ENCODE measurements at places on chromosomes 2 and 18.

DNA sequence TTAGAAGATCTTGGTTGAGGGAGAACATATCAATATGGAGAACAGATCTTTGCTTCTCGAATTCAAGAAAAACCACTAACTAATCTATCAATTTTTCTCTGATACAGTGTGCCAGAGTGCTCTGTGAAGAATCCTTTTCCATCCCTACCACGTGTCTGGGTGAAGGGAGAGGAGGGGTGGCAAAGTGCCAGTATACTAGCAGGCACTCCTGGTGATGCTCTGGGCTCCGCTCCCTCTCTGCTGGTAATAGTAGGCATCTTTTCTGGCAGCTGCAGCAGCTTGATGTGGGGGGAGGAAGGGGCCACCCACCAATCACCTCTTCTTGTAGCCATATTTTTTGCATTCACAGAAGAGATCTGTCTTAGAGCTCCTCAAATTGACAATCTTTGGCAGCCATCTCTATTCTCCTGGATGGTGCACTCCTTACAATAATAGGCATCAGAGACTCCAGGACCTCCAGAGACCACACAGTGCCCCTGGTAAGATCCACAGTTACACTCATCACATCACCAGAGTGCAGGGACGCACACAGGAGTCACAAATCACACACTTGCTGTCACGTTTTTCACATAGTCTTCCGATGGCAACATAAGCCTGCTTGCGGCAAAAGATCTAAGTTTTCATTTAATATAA, 15.7 kb downstream of the STK39 start:
- no peak for DNase-seq

GRCh38 chr2:74278176-74278575, 65.0 kb downstream of the SLC4A5 start:
- no peak for DNase-seq

DNA sequence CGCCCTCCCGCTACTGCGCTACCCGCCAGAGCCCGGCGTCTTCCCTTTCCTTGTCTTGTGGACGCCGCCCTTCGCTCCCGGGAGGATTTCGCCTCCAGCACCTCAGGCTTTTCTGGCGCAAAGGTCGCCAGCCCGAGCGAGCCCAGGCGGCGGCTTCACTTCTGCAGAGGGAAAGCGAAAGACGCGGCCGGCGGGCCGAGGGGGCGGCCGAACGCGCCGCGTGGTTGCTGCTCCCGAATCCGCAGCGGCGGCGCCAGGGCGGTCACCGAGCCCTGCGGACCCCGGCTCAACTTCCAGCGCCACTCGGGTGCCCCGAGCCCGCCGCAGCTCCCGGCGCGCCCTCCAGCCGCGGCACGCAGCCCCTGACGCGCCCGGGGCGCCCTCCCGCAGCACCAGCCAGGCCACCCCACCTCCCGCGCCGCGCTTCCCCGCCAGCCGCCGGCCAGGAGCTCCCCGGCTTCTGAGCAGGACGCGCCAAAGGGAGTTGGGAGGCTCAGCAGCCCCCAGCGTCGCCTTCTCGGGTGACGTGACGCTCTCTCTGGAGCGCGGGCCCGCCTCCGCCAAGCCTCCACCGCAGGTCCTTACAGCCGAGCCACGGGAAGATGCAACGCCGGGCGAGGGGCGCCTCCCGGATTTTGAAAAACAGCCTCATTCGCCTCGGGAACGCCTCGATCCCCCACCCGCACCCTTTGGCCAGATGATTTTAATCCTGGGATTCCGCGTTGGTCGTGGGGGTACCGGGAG, 84.9 kb upstream of the EPB41L3 start:
- peak; percentile 35 for DNase-seq

DNA sequence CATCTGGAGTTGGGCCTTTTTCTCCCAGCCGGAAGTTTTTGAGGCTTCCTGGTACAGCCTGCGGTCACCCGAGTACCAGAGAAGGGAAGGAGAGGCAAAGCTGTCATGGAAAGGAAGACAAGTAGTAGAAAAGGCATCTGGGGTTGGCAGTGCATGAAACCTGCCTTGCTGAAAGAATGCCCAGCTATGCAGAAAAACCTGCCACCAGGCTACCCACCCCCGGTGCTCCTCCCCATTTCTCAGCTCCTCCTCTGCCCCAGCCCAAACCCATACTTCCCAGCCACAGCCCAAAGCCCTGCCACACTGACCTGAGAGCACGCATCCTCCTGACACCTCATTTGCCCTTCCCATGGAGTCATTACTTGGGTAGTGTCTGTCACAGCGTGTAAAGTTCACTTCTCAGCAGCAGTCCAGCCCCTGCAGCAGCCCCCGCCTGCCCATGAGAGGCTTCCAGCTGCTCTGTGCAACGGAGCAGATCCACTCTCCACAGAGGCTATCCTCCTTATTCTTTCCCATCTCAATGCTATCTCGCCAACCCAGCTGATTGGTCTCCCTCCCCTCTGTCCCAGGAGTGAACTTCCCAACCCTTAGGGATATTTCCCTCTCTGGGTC, 40.4 kb upstream of the MAL start:
- DNase-seq: no peak
